ENCODE measurements at places on chromosomes 3 and 15. TPM values are rescaled to one million over a fixed set of nuclear protein-coding genes. Genes with fewer than 3 reads are reported as not detected.

CADPS gene
- not detected for total RNA-seq

LEKR1 gene
- 1.4 TPM for total RNA-seq

EPHA3 gene
- 0.11 TPM for total RNA-seq

LRRK1 gene
- total RNA-seq, result 11.8 TPM

SPINK8 gene
- not detected for total RNA-seq

IQCF5 gene
- total RNA-seq, result not detected

UROC1 gene
- total RNA-seq, result not detected
